ENCODE measurements at places on chromosomes 2 and 18.

GRCh38 chr2:607709-608108, 69.5 kb downstream of the TMEM18 start:
- H3K36me3 ChIP-seq: no peaks in the 10 kb centered on the region
- H3K4me3 ChIP-seq: no peak overlapping the region
- H3K27ac ChIP-seq: no peak overlapping the region

- H3K27ac ChIP-seq: no peak overlapping the region
- no peaks in the 10 kb centered on the region for H3K36me3 ChIP-seq
- H3K27me3 ChIP-seq: no peaks in the 10 kb centered on the region
- no peak for DNase-seq
- no peaks in the 10 kb centered on the region for H3K4me1 ChIP-seq
- H3K4me3 ChIP-seq: no peak overlapping the region
These were observed 43.2 kb downstream of the POMC start for GRCh38 chr2:25125189-25125588.

GRCh38 chr18:72727038-72727655, 140.6 kb downstream of the NETO1 start:
- no peak overlapping the region for H3K27ac ChIP-seq
- no peaks in the 10 kb centered on the region for H3K4me1 ChIP-seq
- no peaks in the 10 kb centered on the region for H3K36me3 ChIP-seq
- no peak for DNase-seq
- no peak overlapping the region for H3K4me3 ChIP-seq

- H3K36me3 ChIP-seq: no peaks in the 10 kb centered on the region
- H3K4me3 ChIP-seq: no peak overlapping the region
- DNase-seq: peak; percentile 61
- H3K27ac ChIP-seq: no peak overlapping the region
- H3K4me1 ChIP-seq: no peaks in the 10 kb centered on the region
- H3K27me3 ChIP-seq: no peaks in the 10 kb centered on the region
These were observed 67.5 kb downstream of the EVA1A start for GRCh38 chr2:75493230-75493629.

DNA sequence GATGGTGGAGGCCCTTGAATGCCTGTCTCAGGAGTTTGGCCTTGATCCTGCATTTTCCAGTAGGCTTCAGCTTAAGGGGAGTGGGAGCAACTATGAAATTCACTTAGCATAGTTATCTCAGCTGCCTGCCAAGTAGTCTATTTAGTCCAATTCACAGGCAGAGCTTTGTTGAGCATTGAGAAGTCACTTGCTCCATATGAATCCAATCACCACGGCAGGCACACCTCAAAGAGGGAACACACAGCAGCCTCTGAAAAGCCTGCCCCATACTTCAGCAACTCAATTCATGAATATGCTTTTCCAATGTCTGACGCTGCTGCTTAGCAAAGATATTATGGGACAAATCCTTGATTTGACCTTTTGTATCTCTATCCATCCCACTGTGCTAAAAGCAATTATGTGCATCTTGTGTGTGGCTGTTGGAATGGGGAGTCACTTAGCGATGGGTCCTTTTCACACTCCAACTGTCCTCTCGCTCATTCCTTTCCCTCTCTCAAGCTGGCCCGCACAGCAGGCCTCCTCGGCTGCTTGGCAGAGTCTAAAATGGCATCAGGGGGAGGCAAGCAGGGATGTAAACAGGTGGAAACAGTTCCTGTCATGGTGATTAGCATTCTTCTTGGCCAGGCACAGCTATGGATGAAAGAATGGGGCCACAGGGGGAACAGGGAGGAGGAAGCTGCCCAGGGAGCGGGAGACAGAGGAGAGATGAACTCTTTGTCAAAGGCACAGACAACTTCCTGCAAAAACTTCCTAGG, 56.0 kb upstream of the LRPPRC start:
- no peaks in the 10 kb centered on the region for H3K4me1 ChIP-seq
- no peak for DNase-seq
- H3K4me3 ChIP-seq: no peak overlapping the region
- H3K27me3 ChIP-seq: no peaks in the 10 kb centered on the region
- H3K36me3 ChIP-seq: no peaks in the 10 kb centered on the region
